ENCODE measurements at places on chromosomes 4 and X. TPM values are rescaled to one million over a fixed set of nuclear protein-coding genes. Genes with fewer than 3 reads are reported as not detected.

Gene FRMD7
- not detected for total RNA-seq

DNA sequence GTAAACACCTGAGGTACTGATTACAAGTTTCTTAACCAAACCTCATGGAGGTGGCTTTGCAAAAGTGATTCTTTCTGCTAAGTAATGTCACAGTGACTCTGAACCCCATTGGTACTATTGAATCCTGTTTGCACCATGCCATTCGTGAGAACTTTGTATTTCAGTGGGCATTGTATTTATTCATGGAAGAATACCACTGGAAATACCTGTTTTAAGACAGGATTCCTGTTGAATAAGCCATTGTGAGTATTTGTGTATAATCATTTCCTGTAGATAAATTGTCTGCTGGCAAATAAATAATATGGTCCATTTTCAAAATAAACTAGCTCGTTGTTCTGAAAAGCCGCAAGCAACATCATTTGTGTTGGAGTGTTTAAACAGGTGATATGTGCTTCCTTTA lies 136.4 kb upstream of the GUCY1A1 start:
- no peak for DNase-seq

- DNase-seq: no peak
Measured at GRCh38 chrX:155611302-155611701, 1.4 kb downstream of the TMLHE start.

Gene NAT8L
- not detected for total RNA-seq

DNA sequence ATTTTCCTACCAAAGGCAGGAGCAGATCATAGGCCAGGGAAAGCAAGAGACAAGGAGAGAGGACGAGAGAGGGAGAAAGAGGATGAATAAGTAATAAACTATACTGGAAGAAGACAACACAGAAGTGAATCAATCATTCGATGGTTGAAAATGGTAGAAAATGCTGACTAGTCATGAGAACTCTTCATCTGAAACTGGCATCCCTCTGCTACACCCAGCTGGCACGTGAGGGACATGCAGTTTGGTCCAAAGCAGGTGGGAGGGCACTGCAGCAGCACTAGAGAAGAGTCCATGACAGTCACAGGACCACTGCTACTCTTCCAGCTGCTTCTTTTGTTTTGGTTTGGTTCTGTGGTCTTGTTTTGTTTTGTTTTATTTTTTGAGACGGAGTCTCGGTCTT lies 74.1 kb downstream of the AFAP1 start:
- DNase-seq: peak; percentile 15
